ENCODE measurements at places on chromosomes 1 and 21.

DNA sequence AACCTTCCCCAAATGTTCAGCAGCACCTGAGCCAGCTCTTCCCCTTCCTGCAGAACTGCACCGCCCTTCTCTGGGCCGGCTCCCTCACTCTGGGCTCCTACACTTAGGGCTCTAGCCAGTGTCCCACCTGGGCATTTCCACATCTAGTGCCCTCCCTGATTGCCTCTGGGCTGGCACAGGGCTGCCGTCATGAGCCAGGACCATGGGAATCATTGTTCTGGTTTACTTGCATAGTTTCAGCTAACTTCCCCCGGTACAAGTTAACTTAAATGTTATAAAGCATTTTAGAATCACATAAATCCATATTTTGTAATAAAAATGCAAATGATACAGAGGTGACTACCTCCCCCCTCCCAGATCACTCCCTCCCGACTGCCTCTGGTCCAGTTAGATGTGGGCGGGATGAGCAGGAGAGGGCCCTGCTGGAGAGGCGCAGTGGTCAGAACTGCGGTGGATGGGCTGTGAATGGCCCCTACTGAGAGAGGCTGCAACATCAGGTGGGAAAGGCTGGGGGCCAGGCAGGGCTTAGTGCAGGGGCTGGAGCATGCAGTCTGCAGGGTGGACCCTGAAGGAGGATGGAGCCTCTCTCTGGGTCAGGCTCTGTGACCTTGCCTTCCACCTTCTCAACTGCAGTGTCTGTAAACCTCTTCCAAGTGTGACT is 371.4 kb upstream of the C1orf174 start:
- DNase-seq: no peak

DNA sequence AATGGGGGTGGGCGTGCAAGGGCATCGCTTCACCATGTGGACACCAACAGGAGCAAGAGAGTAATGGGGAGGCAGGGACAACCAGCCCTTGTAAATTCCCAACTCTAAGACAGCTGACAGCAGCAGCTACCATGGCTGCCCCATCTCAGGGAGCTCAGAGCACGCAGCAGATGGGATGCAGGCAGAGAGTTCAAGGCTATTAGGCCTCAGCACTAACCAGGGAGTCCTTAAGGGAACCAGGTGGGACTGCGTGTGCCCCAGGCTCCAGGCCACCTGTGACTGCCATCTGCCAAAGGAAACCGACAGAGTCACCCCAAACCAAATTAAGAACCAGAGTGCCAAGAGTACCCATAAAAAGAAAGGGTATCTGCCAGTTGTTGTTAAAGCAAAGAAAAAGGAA is 33.7 kb upstream of the PRDM2 start:
- no peak for DNase-seq

GRCh38 chr1:41343790-41344699 is 17.2 kb upstream of the FOXO6 start:
- DNase-seq: no peak

- no peak for DNase-seq
Observed at GRCh38 chr1:225577241-225577640, 75.7 kb downstream of the ENAH start.

DNA sequence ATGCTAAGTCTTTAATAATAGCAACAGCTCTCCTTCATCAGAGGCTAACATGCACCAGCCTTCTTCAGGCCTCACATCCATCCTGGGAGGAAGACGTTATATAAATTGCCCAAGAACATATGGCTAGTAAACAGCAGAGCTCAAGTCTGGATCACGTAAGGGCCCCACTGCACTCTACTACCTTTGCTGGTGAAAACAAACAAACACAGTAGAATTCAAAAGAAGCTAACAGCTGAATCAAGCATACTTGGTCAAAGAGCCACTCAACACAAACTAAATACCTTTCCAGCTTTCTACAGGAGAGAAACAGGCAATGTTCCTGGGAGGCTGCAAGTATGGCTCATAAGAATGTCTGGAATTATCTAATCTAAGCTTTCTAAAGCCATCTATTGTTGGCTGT is 66.0 kb downstream of the WLS start:
- DNase-seq: no peak
